Stimulated activated CD4-positive, alpha-beta T cell treated with anti-CD3 and anti-CD28 coated beads, Interleukin-12 subunit alpha, Interleukin-12 subunit beta, amount 100 ng/mL, for 24 hours (primary cell): ENCODE measurements at places on chromosomes 7 and 10.

GRCh38 chr10:117366741-117367140, 8.5 kb downstream of the PDZD8 start:
- no peak for DNase-seq

DNA sequence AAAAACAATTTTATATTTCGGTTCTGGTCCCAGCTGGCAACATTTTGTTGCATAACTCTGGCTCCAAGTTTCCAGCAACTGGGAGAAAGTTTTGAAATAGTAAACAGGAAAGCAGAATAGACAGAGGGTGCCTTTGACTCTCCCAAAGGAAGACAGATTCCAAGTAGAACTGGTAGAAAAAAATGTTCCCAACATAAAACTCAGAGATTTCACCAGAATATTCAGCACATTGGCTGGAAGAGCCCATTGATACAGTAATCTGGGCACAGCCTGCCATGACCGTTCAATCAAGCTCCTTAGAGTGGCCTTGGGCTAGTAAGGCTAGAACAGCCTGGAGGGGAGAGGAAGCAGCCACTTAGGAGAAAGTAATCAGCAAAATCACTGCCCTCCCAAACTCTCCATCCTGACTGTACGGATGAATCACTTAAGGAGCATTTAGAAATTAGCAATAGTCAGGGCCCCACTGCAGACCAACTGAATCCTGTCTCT, 120.4 kb downstream of the CUBN start:
- DNase-seq = no peak

DNA sequence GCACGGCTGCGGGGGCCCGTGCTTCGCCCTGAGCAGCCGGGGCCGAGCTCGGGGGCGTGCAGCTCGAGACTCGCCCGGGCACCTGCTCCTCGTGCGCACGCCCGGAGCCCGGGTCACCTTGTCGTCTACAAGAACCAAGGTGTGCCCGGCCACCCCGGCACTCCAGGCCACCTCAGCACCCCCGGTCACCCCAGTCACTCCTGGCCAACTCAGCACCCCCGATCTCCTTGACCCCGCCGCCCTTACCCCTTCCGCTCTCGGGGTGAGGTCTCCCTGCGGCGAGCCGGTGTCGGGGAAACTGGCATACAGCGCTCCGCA, 268 bp upstream of the IGFBP3 start:
- no peak for DNase-seq

- no peak for DNase-seq
Observed at GRCh38 chr7:65966146-65966545, 15.9 kb downstream of the GUSB start.

DNA sequence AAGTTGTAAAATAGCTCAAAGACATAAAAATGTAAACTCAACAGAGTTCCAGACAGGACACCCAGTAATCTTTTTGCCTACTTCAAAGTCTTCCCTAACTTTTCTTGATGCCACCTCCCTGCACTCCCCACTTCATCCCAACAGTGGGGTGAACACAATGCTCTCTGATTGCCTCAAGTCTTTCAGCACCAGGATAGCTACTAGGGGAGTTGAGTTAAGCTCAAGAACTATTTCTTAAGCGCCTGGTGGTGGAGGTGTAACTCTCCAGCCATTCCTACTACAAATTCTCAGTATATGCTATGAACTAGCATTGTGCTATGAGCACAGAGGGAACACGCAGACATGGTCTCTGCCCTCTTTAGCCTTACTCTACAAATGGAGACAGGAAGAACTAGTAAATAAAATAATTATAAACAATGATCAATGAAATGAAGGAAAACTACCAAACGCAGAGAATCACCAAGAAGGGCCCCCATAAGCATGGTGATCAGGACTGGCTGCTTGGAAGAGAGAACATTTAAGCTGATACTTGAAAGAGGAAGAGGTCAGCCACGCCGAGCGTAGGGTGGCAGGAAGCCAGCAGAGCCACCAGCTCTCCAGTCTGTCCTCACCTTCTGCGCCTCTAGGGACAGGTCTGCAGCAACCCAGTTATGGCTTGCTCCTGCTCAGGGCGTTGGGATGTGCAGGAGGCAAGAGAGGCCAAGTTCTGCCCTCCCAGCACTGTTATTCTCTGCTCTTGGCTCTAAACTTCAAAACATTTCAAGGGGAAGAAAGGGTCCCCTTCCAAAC, 16.7 kb upstream of the FRA10AC1 start:
- no peak for DNase-seq

DNA sequence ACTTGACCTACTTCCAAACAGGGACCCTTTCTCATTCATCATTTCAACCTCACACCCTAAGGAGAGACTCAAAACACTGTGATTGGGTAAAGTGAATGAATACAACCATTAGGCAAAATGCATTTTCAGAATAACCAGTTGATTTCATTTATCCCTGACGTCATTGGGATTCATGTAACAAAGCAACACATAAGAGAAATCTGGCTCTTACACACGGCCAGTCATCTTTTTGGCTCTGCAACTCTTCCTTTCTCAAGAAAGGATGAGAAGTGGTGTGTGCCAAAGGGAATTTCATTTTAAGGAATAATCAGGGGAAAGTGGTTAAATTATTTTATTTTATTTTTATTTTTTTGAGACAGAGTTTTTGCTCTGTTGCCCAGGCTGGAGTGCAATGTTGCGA, 83.1 kb downstream of the CPVL start:
- no peak for DNase-seq

DNA sequence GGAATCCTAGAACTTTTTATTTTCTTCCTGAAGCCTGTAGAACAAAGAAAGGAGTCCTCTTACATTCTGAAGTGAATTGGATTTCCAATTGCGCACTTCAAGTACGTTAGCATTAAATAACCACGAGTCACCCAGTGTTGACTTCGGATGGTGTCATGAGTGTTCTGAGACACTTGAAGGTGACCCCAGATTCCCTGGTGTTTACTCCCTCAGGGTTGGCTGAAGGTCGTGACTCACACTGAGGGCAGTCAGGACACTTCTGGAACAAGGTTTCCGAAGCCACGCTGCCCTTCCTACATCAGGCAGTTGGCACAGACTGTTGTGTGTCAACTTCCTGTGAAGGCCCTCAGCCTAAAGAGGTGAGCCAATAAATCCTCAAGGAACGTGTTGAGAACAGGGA, 186.6 kb upstream of the CELF2 start:
- DNase-seq = no peak

DNA sequence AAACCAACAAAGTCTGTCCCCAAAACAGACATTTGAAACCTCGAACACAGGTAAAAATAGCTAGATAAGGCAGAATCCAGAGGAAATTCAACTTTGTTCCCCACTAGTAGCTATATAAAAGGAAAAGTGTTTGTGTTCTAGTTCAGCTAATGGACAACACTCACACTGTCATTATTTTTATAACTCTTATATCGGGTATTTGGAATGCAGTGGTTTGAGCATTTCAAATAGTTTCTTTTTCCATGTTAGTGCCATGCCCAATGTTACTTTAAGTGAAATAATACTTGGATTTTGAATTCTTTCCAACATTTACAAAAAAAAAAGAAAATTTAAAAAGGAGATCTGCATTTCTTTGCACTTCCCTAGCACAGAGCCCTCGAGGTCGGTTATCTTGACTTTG, 213.6 kb downstream of the DOCK4 start:
- DNase-seq = no peak

GRCh38 chr7:94154858-94155257, 150.7 kb upstream of the BET1 start:
- no peak for DNase-seq

DNA sequence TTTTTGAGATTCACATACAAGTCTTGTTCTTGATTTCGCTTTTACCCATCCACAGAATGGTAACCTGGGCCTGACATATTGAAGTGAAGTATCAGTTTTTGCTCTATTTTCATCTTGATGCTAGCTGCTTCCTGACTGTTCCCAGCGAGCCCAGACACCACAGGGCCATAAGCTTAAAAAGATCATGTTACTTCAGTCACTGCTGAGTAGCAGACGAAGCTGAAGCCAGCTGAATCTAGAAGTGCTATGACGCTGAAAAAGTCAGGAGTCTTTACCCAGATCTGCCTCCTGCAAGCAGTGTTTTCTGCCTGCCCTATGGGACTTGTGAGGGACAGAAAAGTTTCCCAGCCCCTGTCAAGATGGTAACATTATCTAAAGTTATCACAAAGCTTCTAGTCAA, 2.7 kb upstream of the PRXL2A start:
- DNase-seq = no peak

GRCh38 chr7:117916309-117916708, 43.1 kb upstream of the CTTNBP2 start:
- no peak for DNase-seq

GRCh38 chr7:47337531-47337930, 244.4 kb downstream of the TNS3 start:
- DNase-seq = no peak

DNA sequence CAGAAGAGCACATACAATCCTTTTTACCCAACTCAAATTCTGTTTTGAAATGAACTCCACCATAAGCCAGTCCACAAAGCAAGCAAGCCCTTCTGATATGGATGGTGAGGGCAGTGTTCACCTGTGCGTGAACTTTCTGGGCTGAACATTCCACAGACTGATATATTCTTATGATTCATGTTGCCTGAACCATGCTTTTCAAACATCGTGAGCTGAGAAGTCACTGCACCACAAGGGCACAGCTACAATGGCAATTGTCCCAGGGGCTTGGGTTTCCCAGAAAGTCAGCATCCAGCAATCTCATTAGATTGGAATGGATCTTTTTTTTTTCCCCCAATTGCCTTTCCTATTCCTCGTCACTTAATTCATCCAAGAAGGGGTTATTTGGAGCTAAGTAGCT, 86.9 kb upstream of the ZNF438 start:
- DNase-seq = no peak

GRCh38 chr7:44415047-44415446, 75.4 kb downstream of the NUDCD3 start:
- DNase-seq = no peak

DNA sequence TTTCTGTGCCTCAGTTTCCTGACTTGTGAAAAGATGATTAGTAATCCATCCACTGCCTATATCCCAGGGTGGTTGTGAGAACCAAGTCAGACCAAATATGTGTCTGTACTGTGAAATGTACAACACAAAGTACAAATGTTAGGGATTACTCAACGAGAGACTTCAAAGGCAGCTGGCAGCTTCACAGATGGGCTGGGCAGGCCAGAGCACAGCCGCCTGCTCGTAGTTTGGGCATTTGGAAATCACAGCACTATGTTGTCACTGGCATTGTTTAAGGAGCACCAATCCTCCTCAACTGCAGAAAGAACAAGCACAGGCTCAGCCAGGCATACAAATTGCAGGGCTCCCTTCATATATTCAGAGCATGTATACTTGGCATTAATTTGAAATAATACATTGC, 64.5 kb upstream of the C10orf90 start:
- DNase-seq = no peak

DNA sequence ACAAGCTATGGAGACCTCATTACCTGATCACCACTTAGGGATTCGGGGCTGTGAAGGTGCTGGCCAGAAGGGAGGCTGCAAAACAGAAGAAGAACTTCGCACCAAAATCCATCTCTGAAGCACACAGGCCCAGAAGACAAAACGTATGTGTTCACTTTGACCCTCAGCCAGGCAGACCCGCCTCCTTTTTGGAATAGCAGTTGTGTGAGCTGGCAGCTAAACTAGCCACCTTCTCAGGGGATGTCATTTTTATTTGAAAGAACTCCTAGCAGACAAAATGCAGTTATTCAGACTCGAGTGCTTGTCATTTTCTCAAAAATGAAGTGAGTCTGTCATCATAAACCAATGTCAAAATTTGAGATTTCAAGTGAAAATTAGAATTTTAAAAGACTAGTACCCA, 71.7 kb downstream of the TNS3 start:
- no peak for DNase-seq

- no peak for DNase-seq
Observed at GRCh38 chr7:114942446-114943175, 20.7 kb downstream of the MDFIC start.

- DNase-seq = no peak
Observed at GRCh38 chr10:60343254-60343653, 46.4 kb downstream of the ANK3 start.
